T-cell (primary cell): ENCODE measurements at places on chromosomes 7 and 10. TPM values are rescaled to one million over a fixed set of nuclear protein-coding genes. Genes with fewer than 3 reads are reported as not detected.

ALDH18A1 gene
- total RNA-seq, result 29.8 TPM

TLL2 gene
- not detected for total RNA-seq

FAM180A gene
- total RNA-seq, result not detected

TMUB1 gene
- total RNA-seq, result 44.4 TPM

KCNMA1 gene
- total RNA-seq, result 0.82 TPM

TRIL gene
- not detected for total RNA-seq

SAP25 gene
- 73.0 TPM for total RNA-seq

HDAC9 gene
- total RNA-seq, result 4.3 TPM

TMED4 gene
- 84.5 TPM for total RNA-seq

GIMAP8 gene
- 52.8 TPM for total RNA-seq

GTF2I gene
- 166 TPM for total RNA-seq

CDHR3 gene
- total RNA-seq, result 10.5 TPM

ADIRF gene
- 0.76 TPM for total RNA-seq

FOXP2 gene
- total RNA-seq, result not detected

ABCB4 gene
- total RNA-seq, result 0.45 TPM

ITIH5 gene
- not detected for total RNA-seq

CLRN3 gene
- not detected for total RNA-seq

NCAPG2 gene
- 6.2 TPM for total RNA-seq

GPRIN2 gene
- total RNA-seq, result not detected

CHAT gene
- not detected for total RNA-seq

CYP2W1 gene
- not detected for total RNA-seq

CNTNAP2 gene
- total RNA-seq, result 0.15 TPM

NT5C2 gene
- total RNA-seq, result 63.5 TPM

TFAM gene
- total RNA-seq, result 35.9 TPM

HYAL4 gene
- total RNA-seq, result not detected

BLNK gene
- total RNA-seq, result 1.3 TPM

ECHDC3 gene
- total RNA-seq, result 2.7 TPM

YWHAG gene
- 46.8 TPM for total RNA-seq

ASB10 gene
- total RNA-seq, result not detected

MKRN1 gene
- 146 TPM for total RNA-seq

ST8SIA6 gene
- 1.6 TPM for total RNA-seq

CPXM2 gene
- total RNA-seq, result not detected

PTPRN2 gene
- 0.82 TPM for total RNA-seq

FAM20C gene
- total RNA-seq, result 0.63 TPM

LLCFC1 gene
- total RNA-seq, result not detected

SLC16A9 gene
- total RNA-seq, result 0.20 TPM

CDK1 gene
- 1.2 TPM for total RNA-seq
